ENCODE measurements at places on chromosomes 6 and 20.

GRCh38 chr6:12275107-12275506 is 15.1 kb upstream of the EDN1 start:
- H3K4me1 ChIP-seq: peaks cover 5% of the 10 kb centered on the region
- no peak overlapping the region for H3K4me3 ChIP-seq
- DNase-seq: no peak
- H3K27me3 ChIP-seq: peaks cover 10% of the 10 kb centered on the region
- H3K36me3 ChIP-seq: peaks cover 9% of the 10 kb centered on the region
- no peak overlapping the region for H3K27ac ChIP-seq

DNA sequence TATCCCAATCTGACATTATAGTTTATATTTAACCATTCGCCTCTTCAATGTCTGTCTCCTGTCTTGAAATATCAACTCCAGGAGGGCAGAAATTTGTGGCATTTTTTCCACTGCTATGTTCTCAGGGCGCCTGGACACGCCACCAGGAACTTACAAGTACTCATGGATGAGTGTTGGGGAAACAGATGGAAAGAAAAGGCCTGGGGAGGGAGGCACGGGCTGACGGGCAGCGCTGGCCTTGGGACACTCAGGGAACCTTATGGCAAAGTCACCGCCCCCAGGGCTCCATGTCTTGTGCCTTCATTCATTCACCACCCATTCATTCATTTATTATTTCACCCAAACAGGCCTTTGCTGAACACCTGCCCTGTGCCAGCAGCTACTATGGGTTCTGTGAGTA is 222.9 kb downstream of the PREX1 start:
- H3K27ac ChIP-seq: no peak overlapping the region
- no peak for DNase-seq
- H3K27me3 ChIP-seq: peaks cover 8% of the 10 kb centered on the region
- no peaks in the 10 kb centered on the region for H3K36me3 ChIP-seq
- peaks cover 7% of the 10 kb centered on the region for H3K4me1 ChIP-seq

DNA sequence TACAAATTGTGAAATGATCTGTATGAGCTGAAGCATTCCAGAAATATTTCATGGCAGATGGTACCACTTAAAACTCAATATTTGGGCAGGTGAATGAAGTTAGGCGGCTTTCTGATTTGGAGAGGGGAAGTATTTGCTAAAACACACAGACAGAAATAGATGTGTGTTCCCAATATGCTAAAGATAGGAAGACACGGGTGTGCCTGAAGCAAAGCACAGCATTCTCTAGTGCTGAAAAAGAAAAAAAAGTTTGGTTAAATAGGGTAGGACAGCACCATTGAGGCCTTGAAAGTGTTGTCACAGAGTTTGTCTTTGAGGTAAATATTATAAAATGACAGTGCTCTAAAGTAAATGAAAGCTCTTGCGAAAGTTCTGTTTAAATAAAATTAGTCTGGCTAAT is 252.2 kb upstream of the HSF2 start:
- no peak for DNase-seq
- H3K36me3 ChIP-seq: no peaks in the 10 kb centered on the region
- H3K27ac ChIP-seq: no peak overlapping the region
- no peak overlapping the region for H3K4me3 ChIP-seq
- H3K4me1 ChIP-seq: no peaks in the 10 kb centered on the region

GRCh38 chr6:141634269-141634668 is 498.5 kb upstream of the GJE1 start:
- H3K4me3 ChIP-seq: no peak overlapping the region
- DNase-seq: no peak
- H3K27me3 ChIP-seq: no peaks in the 10 kb centered on the region
- no peaks in the 10 kb centered on the region for H3K4me1 ChIP-seq
- no peaks in the 10 kb centered on the region for H3K36me3 ChIP-seq

Data from memory B cell (primary cell).